Natural killer cell treated with Interleukin-12 subunit alpha and Interleukin-12 subunit beta and Interleukin-15 and Interleukin-18, amount 100 ng/mL, for 72 hours (primary cell): ENCODE measurements at places on chromosomes 2 and 18.

- no peak for DNase-seq
These were observed 77.5 kb upstream of the TTC21B start for GRCh38 chr2:166031054-166031453.

DNA sequence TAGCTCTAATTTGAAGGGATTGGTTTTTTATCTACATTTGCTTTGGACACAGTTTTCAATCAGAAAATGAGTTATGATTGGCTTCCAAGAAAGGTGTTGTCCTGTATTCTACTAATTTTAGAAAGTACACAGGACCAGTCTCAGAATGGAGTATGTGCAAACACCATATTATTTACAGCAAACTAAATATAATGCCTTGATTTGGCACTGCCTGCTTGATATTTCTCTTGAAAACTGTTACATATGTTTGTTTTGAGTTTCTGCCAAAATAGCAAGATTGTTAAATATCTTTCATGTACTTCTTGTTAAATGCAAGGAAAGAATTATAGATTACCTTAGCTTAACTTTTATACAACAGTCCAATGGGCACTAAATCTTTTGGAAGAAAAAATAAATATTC, 694.9 kb downstream of the KCNJ3 start:
- DNase-seq = no peak

DNA sequence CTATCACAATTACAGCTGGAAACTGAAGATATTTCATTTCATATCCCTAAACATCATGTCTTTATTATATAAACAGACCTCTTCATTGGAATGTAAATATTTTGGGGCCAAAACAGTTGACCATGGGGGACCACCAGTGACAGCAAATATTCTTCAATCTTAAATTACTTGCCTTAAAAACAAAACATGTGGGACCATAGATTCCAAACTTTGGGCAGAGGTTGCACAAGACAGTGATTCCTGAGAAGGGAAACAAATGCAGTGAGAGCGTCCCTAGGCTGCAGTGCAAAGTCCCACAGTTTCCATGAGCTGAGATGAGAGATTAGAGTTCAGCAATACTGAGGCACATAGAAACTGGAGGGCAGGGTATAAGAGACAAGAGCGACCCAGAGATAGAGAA, 818.9 kb downstream of the CBLN2 start:
- no peak for DNase-seq

GRCh38 chr2:236317938-236318396, 53.8 kb upstream of the ASB18 start:
- DNase-seq = no peak

- no peak for DNase-seq
These were observed 459.2 kb downstream of the KCNJ3 start for GRCh38 chr2:155157711-155158110.
